ENCODE measurements at places on chromosomes 6 and 20. TPM values are rescaled to one million over a fixed set of nuclear protein-coding genes. Genes with fewer than 3 reads are reported as not detected.
A peak's percentile ranks its signal among the peaks of the same experiment; 100 is the strongest.

Gene GSTA1
- 1.9 TPM for total RNA-seq

Gene OXT
- total RNA-seq, result not detected

Gene TMEM217
- 1.8 TPM for total RNA-seq

Gene CTAGE9
- not detected for total RNA-seq

Gene RAB32
- 36.8 TPM for total RNA-seq

Gene PSORS1C1
- 8.2 TPM for total RNA-seq

Gene RBBP8NL
- 0.64 TPM for total RNA-seq

Gene RPL10A
- 941 TPM for total RNA-seq

Gene SAMD3
- 5.2 TPM for total RNA-seq

Gene CHRNA4
- 0.06 TPM for total RNA-seq

Gene CST7
- total RNA-seq, result 9.6 TPM

- H3K4me1 ChIP-seq, result peaks cover 32% of the 10 kb centered on the region
- H3K27ac ChIP-seq, result no peak overlapping the region
- DNase-seq, result no peak
- H3K4me3 ChIP-seq, result no peak overlapping the region
- H3K36me3 ChIP-seq, result no peaks in the 10 kb centered on the region
Measured at GRCh38 chr6:11766043-11766442, 12.6 kb downstream of the ADTRP start.

- no peaks in the 10 kb centered on the region for H3K36me3 ChIP-seq
- no peaks in the 10 kb centered on the region for H3K4me1 ChIP-seq
- no peaks in the 10 kb centered on the region for H3K27me3 ChIP-seq
- no peak overlapping the region for H3K27ac ChIP-seq
- no peak for DNase-seq
- H3K4me3 ChIP-seq, result no peak overlapping the region
Measured at GRCh38 chr6:85920782-85921181, 278.1 kb upstream of the SYNCRIP start.

DNA sequence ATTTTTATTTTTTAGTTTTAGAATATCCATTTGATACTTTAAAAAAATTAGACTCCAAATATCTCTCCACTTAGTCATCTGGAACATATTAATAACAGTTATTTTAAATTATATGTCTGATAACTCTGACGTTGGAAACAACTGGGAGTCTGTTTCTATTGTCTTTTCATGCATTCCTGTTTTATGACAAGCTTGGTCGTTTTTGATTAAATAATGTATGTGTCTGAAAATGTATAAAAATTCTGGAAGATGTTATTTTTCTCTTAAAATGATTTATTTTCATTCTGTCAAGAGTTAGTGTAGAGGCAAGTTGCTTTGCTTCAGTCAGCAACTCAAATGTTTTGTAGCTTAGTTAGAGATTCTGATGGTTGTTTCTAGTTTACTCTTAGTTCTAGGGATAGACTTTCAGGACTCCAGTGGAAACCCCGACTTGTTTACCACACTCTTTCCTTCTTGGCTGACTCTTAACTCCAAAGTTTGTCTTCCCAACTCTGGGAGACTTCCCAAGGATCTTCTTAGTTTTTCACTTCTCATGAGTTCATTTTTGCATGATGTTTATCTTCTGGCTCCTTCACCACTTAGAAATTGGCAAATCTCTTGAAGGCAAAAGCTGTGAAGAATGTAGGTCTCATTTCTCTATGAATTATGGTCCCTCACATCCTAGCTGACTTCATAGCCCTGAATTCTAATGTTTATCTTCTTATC, 190.9 kb downstream of the LAMA2 start:
- no peak overlapping the region for H3K27ac ChIP-seq
- no peaks in the 10 kb centered on the region for H3K27me3 ChIP-seq
- no peak overlapping the region for H3K4me3 ChIP-seq
- no peak for DNase-seq
- no peaks in the 10 kb centered on the region for H3K36me3 ChIP-seq

GRCh38 chr20:18166241-18166881, 28.7 kb downstream of the KAT14 start:
- no peak overlapping the region for H3K27ac ChIP-seq
- peaks cover 6% of the 10 kb centered on the region for H3K4me1 ChIP-seq
- H3K4me3 ChIP-seq, result no peak overlapping the region
- no peak for DNase-seq
- H3K36me3 ChIP-seq, result peaks cover 33% of the 10 kb centered on the region

DNA sequence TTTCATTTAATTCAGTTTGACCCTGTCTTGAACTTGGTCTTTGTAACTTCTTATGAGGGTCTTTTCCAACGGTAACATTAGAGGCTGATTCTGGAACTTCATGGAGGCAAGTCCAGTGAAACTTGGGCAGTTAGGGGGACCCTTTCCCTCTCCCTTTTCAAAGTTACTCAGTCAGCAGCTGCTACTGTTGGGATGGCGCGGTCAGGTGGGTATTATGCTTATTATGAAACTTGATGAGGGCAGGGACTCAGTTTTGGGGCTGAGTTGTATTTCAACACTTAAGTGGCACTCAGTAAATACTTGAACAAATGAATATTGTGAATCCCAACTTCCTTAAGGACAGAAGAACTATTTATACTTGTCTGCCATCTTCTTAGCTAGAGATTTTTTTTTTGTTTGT, 20.8 kb downstream of the TOP1 start:
- no peak for DNase-seq
- H3K4me1 ChIP-seq, result peaks cover 81% of the 10 kb centered on the region
- no peaks in the 10 kb centered on the region for H3K36me3 ChIP-seq
- no peak overlapping the region for H3K27ac ChIP-seq
- no peak overlapping the region for H3K4me3 ChIP-seq

DNA sequence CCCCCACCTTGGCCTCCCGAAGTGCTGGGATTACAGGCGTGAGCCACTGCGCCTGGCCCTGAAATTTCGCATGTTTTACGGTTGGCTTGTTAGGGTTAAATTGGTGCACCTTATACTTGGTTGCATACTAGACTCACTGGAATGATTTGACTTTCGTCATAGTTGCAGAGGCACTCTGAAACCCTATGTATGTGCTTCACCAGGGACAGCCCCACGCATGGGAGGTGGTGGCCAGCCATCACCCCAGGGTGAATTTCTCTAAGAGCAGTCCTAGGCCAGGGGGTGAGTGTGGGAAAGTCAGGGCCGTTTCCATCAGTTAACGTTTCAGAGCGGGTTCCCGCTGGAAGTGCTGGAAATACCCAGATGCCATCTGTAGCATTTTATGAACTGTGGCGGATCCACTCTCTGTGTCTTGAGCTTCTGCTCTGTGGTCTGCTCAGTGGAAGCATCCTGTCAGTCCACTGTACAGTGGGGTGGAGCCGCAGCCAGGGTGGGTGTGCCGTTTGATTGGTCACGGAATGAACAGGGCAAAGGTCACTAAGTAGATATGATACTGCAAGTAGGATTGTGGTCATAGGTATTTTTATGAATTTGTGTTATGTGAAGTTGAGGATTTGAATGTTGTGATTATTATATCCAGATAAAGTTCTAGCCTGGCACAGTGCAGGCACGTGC, 13.2 kb downstream of the DNAJC5 start:
- DNase-seq, result no peak
- H3K4me1 ChIP-seq, result peaks cover 9% of the 10 kb centered on the region
- H3K27ac ChIP-seq, result no peak overlapping the region
- H3K27me3 ChIP-seq, result no peaks in the 10 kb centered on the region

- DNase-seq, result peak; percentile 13
- H3K27ac ChIP-seq, result no peak overlapping the region
- H3K4me1 ChIP-seq, result no peaks in the 10 kb centered on the region
- H3K27me3 ChIP-seq, result no peaks in the 10 kb centered on the region
- H3K4me3 ChIP-seq, result no peak overlapping the region
- H3K36me3 ChIP-seq, result peaks cover 13% of the 10 kb centered on the region
Measured at GRCh38 chr6:31979238-31979898, 2.5 kb upstream of the C4A start.

- H3K4me1 ChIP-seq, result peaks cover 25% of the 10 kb centered on the region
- H3K36me3 ChIP-seq, result no peaks in the 10 kb centered on the region
- DNase-seq, result no peak
- no peak overlapping the region for H3K27ac ChIP-seq
- no peak overlapping the region for H3K4me3 ChIP-seq
Measured at GRCh38 chr6:34319471-34319885, 70.7 kb upstream of the SMIM29 start.

DNA sequence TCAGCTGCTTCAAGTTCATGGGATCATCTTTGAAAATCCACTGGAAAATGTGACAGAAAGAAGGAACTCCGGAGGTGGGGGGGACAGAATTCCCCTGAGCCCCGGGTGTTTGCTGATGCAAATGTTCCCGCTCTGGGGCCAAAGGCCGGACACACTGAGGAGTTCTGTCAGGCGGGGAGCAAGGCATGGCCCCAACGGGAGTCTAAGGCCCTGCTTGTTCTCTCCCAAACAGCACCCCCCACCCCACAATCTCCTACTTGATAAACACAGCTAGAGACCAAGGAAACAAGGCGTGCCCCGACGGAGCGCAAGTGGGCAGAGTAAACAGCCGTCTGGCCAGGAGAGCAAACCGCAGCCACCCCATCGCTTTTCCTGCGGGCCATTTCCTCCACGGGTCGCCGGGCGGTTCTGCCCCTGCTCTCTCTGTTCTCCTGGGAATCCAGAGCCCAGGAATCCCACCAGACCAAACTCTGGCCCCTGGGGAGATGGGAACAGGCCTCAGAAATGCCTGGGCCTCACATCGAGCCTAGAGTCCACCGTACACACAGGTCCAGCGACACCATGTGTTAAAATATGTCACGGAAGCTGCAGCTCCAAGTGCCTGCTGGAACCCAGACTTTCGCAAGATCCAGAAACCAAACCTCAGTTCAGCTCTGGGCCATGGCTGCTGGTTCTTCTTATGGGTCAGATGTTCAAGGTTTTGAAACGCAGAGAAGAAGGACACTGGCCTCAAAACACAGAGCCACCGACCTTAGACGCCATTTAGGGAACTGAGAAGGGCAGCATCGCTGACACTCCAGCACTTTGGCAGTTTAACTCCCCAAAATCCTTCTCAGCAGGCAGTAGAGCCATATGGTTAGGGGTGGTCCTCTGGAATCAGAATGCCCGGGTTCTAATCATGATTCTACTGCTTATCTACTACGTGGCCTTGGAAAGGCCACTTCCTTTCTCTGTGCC, 104.2 kb downstream of the PREX1 start:
- H3K4me3 ChIP-seq, result no peak overlapping the region
- H3K27ac ChIP-seq, result peak overlapping the region; percentile 82
- peaks cover 8% of the 10 kb centered on the region for H3K36me3 ChIP-seq

- no peaks in the 10 kb centered on the region for H3K4me1 ChIP-seq
- H3K27ac ChIP-seq, result no peak overlapping the region
- H3K36me3 ChIP-seq, result no peaks in the 10 kb centered on the region
- DNase-seq, result no peak
- H3K27me3 ChIP-seq, result no peaks in the 10 kb centered on the region
Measured at GRCh38 chr20:14069796-14070195, 74.5 kb downstream of the MACROD2 start.

DNA sequence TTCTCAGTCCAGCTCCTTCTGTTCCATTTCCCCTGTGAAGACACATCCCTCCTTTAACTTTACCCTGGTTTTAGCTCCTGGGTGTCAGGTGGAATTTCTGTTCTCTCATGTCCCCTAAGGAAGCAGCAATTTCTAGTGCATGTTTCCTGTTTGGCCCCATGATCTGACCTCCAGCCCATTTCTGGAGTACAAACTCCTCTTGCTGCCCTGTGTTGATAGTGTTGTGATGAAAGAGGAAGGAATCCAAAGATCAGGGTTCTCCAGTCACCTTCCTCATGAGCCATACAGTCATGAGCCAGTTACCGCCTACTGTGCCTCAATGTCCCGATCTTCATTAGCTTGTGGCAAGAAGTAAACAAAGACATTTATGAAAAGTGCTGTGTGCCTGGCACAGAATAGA, 97.4 kb downstream of the PHACTR1 start:
- H3K27me3 ChIP-seq, result no peaks in the 10 kb centered on the region
- no peak for DNase-seq
- H3K27ac ChIP-seq, result no peak overlapping the region
- no peak overlapping the region for H3K4me3 ChIP-seq

DNA sequence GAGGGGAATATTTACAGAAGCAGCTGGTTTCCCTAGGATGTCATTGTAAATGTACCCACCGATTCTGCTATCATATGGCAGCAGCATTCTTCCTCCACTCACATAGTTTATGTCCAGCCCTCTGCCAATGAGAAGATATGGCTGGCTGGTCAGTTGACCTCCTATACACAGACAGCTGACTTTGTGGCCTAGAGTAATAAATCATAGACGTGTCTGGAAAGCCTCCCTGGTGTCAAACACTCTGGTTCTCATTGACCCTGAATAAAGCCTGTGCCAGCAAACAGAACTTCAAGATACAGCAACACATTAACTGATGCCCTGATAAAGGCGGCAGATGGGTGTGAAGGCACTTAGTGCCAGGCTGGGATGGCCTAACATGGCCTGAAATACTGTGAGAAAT, 52.6 kb downstream of the GPR63 start:
- H3K27ac ChIP-seq, result no peak overlapping the region
- H3K4me1 ChIP-seq, result no peaks in the 10 kb centered on the region
- no peaks in the 10 kb centered on the region for H3K27me3 ChIP-seq
- no peaks in the 10 kb centered on the region for H3K36me3 ChIP-seq
- no peak for DNase-seq

GRCh38 chr6:99369533-99369932, 20.1 kb upstream of the FAXC start:
- H3K27ac ChIP-seq, result no peak overlapping the region
- no peak overlapping the region for H3K4me3 ChIP-seq
- no peaks in the 10 kb centered on the region for H3K27me3 ChIP-seq
- no peaks in the 10 kb centered on the region for H3K4me1 ChIP-seq

GRCh38 chr6:35146453-35146852, 5.3 kb upstream of the TCP11 start:
- no peaks in the 10 kb centered on the region for H3K36me3 ChIP-seq
- no peak overlapping the region for H3K27ac ChIP-seq
- no peaks in the 10 kb centered on the region for H3K4me1 ChIP-seq

DNA sequence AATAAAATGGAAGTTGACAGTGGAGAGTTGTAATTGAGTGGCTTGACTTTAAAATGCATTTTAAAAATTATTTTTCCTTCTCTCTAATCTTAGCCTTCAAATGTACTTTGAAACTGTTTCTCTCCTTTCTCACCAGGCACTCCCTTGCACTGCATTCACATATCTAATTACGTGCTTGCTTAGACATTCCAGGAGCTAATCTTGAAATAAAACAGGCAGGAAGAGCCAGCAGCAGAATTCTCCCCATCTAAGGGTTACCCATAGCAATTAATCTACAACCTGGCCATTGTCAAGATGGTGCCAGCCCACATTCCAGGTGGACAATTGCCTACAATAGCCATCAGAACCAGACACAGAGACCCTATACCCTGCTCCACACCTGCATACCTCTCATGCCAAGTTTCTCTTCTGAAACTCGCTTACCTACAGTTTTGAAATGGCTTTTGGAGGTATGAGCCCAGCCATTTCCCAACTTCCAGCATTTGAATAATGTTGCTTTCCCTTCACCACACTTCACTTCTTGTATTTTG, 167.6 kb upstream of the GJE1 start:
- DNase-seq, result no peak
- H3K27ac ChIP-seq, result no peak overlapping the region
- H3K4me3 ChIP-seq, result no peak overlapping the region
- no peaks in the 10 kb centered on the region for H3K27me3 ChIP-seq

DNA sequence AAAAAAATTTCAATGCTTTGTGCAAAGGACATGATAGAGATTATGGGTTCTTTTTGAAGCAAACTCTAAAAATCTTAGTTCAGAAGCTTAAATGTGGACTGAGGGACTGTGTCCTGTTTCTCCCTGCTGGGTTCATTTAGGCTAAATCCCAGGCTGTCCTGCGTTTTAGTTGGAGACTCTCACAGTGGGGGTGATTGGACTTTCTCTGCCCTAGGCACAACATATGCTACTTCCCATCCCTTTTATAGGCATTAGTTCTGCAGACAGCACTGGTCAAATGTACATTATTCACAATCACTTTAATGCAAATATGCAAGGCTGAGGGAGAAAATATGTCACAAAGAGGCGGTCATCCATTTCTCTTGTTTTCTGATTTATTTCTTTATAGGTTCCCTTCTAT, 71.3 kb downstream of the TFAP2B start:
- no peaks in the 10 kb centered on the region for H3K27me3 ChIP-seq
- no peaks in the 10 kb centered on the region for H3K36me3 ChIP-seq
- DNase-seq, result no peak
- no peaks in the 10 kb centered on the region for H3K4me1 ChIP-seq
- H3K4me3 ChIP-seq, result no peak overlapping the region

All from upper lobe of right lung (tissue), 1 donor.